ENCODE measurements at places on chromosomes 1 and 21. TPM values are rescaled to one million over a fixed set of nuclear protein-coding genes. Genes with fewer than 3 reads are reported as not detected.

GRCh38 chr1:30744060-30744756 lies 13.4 kb downstream of the LAPTM5 start:
- peak; percentile 63 for DNase-seq

DNA sequence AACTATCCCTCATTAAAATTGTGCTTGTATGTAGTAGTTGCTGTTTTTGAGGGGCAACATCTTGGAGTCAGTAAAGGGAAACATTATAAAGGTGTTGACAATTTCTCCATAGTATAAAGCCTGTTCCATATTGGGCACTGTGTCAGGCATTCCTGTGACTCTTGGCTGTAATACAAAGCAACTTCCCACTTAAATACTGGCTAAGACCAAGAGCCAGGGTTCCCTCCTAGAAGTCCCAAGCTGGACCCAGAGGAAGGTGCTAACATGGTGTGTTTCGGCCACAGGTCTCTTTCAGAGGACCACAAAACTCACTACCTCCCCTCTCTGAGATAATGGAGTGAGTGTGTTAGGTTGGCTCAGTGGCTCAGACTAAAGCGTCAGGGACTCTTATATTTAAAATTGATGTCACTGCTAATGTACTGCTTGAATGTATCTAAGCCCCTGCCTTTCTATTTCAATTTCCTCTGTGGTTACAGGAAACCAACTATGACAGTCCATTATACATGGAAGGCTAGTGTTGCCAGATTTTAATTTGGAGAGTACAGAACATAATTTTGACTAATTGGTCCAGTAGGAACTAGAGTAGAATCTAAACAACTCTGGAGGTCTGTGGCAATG lies 74.7 kb upstream of the RGL1 start:
- no peak for DNase-seq

DNA sequence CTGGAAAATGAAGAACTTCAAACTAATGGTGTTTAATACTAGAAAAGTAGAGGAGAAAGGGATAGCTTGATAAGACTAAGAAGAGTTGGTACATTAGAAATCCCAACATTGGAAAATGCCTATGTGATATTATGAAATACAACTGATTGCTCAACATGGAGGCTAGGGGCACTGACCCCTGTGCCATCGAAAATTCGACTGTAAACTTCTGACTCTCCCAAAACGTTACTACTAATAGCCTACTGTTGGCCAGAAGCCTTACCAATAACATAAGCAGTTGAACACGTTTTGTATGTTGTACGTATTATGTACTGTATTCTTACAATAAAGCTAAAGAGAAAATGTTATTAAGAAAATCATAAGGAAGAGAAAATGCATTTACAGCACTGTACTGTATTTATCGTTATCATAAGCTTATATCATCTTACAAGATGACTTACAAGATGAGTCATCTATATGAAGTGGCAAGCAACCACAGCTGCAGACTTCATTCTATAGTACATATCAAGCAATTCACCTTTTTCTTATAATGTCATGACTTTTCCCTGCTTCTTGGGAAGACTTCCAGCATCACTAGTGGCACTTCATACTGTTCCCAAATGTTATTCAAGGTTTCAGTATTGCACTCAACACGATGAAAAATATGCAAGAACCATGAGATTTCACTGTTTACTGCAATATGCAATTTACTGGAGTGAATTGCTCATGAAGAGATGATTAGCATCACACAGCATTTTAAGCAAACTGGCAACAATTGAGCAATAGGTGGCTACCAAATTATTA lies 12.9 kb upstream of the CTSK start:
- DNase-seq = no peak

DNA sequence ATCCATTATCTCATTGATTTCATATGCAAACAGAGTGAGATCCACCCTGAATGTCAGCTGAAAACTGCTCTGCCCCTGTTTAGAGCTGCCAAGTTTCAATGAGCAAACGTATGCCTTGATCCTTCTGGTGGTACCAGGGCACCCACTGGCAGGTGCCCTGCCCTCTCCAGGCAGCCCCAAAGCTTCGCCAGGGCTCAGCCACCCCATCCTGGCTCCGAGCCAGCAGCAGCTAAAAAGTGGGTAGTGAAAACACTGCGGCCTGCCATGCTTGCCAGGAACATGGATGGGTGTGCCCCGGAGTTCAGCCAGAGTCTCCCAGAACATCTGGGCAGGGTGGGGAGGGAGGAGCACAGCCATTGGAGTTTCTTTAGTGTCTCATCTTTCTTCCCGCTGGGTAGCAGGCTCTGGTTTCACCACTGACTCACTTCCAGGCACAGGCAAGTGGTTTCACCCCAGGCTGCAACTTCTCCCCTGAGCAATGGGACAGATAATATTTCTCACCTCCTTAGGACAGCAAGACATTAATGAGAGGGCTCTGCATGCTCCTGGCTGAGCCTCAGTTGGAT lies 8.1 kb upstream of the LMX1A start:
- DNase-seq = no peak

GRCh38 chr1:21815724-21816321 lies 3.8 kb downstream of the LDLRAD2 start:
- peak; percentile 19 for DNase-seq

DNA sequence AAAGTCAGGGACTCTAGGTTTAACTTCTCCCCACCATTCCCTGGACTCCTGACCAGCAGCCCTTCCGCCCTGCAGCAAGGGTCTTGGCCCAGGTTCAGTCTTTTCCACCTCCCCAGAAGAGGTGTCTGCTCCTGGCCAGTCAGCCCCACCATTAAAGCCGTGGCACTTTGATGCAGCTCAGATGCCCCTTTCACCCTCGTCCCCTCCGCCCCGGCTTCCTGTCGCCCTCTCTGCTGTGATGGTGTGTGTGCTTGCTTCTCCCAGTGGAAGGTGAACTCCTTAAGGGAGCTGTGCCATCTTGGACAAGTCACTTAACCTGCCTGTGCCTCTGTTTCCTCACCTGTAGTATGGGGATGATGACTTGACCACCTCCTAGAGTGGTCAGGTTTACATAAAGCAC lies 17.8 kb upstream of the TTC4 start:
- DNase-seq = no peak

DNA sequence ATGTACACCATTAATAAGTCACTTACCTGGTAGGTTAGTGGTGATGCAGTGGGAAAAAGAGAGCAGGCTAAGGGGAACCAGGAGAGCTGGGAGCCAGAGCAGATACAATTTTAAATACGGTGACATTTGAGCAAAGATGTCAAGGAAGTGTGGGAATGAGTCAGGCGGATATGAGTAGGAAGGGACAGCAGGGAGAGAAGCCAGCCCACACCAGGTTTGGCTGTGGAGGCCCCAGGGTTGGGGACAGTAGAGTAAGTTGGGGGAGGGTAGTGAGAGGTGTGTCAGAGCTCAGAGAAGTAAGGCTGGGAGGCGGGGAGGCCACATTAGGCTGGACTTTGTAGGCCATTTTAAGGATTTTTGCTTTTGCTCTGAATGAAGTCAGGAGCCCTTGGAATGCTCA lies 482.0 kb downstream of the DISC1 start:
- DNase-seq = no peak

DNA sequence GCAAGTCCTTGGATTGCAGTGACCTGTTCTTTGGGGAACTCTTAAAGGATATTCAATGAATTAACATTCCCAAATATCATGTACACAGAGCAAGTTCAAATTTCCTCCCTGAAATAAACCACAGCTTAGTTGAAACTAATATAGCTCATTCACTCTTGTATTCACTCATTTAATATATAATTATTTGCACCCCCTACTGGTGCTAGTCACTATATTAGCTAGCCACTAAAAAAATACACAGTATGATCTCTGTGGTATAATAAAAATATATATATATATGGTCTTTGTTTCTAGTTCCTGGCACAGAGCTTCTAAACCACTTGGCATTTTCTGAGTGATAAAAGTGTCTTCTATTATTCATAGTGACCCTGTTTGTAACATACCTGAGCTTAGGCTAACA lies 177.3 kb upstream of the LYPLAL1 start:
- no peak for DNase-seq

GRCh38 chr1:26700711-26701110 lies 4.9 kb downstream of the ARID1A start:
- DNase-seq = no peak

- DNase-seq = no peak
Measured at GRCh38 chr1:209620487-209620884, 31.7 kb downstream of the LAMB3 start.

DNA sequence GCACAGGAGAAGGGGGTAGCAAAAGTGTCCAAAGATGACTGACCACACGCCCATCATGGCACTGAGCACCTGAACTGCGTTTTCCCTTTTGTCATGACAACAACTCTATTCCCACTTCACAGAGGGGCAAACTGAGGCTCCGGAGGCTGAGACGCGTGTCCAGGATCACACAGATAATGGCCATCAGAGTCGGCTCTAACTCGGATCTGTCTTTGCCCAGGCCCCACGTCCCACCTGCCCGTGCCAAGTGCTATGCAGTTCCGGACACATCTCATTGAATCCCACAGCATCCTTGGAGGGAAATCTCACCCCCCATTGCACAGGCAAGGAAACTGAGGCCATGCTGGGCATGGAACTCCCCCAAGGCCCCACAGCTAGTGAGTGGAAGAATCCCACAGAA lies 62.1 kb downstream of the MATN1 start:
- DNase-seq = no peak

DNA sequence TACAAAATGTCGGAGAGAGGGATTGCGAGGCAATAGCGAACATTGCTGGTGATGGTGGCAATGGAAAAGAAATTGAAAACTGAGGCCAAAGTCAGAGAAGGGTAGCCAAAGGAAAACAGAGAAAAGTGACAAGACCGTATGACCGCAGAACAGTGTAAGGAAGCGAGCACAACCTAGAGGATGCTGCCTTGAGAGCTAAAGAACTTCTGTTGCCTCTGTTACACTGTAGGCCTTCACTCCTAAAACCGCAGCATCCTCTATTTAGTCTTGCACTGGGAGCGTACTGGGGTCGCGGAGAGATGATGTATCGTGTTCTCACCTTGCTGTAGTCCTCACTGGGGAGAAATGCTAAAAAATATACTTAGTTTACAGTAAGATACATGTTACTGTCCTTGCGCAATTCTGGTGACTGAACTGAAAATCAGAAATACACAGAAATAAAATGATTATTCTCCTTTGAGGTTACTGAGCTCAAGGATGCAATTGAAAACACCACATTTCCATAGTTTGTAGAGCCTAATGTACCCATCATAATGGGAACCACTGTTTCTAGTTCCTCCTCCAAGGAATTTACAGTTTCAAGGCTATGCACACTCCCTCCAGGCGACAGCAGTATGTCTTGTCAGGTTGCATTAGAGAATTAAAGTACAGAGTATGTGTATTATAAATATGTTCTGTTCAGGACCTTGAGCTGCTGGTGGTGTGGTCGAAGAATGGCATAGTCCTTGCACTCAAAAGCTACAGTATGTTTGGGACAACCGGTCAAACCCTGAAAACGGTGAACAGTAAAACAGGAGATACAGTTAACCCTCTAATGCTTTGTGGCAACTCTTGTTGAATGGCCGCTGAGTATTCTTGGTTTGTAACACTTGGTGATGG lies 1.3 kb downstream of the NEK7 start:
- peak; percentile 10 for DNase-seq

DNA sequence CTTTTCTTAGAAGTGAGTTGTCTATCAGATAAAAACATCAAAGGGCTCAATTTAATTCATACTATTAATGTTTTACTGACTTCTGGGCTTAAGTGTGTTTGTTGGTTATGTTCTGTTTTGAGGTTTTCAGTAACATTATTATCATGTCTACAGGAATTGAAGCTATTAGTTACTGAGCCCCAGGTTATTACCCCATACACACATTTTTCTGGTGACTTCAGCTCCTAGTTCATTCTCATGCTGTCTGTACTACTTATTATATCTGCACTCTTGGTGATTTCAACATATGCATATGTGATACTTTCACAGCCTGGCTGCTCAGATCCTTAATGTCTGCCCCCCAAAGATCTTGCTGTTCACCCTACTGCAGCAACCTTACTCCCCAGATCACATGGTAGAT lies 27.0 kb upstream of the SGIP1 start:
- no peak for DNase-seq

GRCh38 chr1:241503444-241503843 lies 16.1 kb downstream of the FH start:
- DNase-seq = no peak

DNA sequence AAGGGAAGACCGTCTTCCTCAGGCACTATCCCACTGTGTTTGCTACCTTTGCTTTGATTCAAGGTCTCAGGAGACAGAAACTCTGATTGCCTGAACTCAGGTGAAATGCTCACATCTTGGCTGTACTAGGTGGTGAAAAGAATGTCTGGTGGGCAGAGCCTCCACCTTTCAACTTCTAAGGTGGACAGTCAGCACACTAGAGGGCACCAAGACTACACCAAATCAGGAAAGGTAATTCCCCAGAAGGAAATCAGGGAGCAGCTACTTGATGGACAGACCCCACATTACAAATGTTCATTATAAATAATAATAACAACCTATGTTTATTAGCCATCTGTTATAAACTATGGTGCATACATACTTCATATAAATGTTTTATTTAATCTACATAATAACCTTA lies 220.9 kb downstream of the ATG4C start:
- no peak for DNase-seq

DNA sequence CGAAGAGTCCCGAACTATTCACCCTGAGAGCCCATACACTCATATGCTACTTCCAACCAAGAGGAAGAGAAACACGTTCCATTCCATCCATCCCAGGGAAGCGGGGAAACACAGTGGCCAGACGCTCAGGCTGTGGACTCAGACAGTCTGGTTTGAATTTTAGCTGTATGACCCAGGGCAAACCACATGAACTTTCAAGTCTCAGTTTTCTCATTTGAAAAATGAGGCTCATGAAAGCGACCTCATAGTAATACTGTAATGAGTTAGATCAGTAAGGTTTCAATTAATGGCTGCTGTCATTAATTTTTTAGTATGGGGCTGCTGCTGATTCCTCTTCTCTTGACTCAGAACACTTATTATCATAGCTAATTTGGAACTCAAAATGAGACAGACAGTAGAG lies 1.5 kb downstream of the FCRL4 start:
- no peak for DNase-seq

- DNase-seq = no peak
Measured at GRCh38 chr1:234765181-234765580, 155.2 kb upstream of the IRF2BP2 start.

DNA sequence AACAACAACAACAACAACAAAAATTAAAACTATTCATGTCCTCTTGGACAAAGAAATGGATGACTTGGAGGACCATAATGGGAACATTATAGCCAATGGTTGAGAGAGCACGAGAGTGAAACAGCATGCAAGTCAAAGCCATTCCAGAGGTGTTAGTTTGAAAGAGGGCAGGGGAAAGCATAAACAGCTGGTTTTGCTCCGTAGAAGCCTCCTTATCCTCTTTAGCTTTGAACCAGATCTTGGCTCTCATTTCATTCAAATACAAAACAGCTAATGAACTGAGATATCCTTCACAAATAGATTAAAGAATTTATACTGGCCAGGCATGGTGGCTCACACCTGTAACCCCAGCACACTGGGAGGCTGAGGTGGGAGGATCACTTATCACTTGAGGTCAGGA lies 8.7 kb upstream of the SMG7 start:
- no peak for DNase-seq

The GBP2 gene
- 8.7 TPM for polyA plus RNA-seq

The KRTAP10-6 gene
- not detected for polyA plus RNA-seq

The FCMR gene
- 2,548 TPM for polyA plus RNA-seq

The BCAS2 gene
- 117 TPM for polyA plus RNA-seq

The POLR3C gene
- polyA plus RNA-seq = 60.8 TPM

The CLCNKA gene
- not detected for polyA plus RNA-seq

The OVAAL gene
- not detected for polyA plus RNA-seq

The ST6GALNAC3 gene
- polyA plus RNA-seq = 9.4 TPM

The GIPC2 gene
- not detected for polyA plus RNA-seq

The KDF1 gene
- polyA plus RNA-seq = not detected

Measured in naive B cell (primary cell).